NCI-H1417 treated with DMSO at 0.1 percent for 48 hours (cell line): ENCODE measurements at places on chromosomes 3 and 15.

- peak; percentile 47 for DNase-seq
Observed at GRCh38 chr3:56467108-56467507, 1.2 kb downstream of the ERC2 start.

DNA sequence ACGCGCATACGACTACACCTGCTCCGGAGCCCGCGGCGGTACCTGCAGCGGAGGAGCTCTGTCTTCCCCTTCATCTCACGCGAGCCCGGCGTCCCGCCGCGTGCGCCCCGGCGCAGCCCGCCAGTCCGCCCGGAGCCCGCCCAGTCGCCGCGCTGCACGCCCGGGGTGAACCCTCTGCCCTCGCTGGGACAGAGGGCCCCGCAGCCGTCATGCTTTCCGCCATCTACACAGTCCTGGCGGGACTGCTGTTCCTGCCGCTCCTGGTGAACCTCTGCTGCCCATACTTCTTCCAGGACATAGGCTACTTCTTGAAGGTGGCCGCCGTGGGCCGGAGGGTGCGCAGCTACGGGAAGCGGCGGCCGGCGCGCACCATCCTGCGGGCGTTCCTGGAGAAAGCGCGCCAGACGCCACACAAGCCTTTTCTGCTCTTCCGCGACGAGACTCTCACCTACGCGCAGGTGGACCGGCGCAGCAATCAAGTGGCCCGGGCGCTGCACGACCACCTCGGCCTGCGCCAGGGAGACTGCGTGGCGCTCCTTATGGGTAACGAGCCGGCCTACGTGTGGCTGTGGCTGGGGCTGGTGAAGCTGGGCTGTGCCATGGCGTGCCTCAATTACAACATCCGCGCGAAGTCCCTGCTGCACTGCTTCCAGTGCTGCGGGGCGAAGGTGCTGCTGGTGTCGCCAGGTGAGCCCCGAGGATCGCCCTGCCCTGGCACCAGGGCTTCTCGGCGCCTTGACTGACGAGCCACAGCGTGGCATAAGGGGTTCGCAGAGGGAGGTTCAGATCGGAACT, 420 bp downstream of the SLC27A2 start:
- DNase-seq = no peak

DNA sequence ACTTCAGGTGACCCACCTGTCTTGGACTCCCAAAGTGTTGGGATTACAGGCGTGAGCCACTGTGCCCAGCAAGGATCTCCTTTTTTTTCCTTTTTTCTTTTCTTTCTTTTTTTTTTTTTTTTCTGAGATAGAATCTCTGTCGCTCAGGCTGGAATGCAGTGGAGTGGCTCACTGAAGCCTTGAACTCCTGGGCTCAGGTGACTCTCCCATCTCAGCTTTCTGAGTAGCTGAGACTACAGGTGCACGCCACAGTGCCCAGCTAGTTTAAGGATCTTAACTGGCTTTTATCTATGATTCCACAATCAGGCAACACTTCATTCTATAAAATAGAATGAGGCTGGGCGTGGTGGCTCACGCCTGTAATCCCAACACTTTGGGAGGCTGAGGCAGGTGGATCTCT, 16.3 kb upstream of the NICN1 start:
- no peak for DNase-seq

- DNase-seq = no peak
Observed at GRCh38 chr3:119331661-119332060, 37.5 kb downstream of the ARHGAP31 start.

- DNase-seq = no peak
Observed at GRCh38 chr3:49630784-49631183, 43.4 kb upstream of the APEH start.

DNA sequence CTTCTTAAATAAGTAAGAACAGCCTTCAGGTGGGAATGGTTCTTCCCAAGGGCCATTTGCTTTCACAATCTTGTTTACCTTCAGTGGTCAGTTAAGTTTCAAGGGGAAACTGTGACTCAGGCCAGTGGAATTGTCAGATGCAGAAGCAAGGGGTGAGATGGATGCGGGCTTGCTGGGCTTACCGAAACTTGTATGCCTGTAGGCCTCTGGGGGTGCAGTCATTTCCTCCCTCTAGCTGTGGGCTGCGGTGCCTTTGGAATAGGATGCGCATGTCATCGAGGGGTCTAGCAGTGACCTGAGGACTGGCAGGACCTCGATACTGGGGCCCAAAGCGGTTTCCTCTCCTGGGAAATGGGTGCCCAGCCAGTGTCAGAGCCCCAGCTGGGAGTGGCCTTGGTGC, 121.6 kb downstream of the EEFSEC start:
- no peak for DNase-seq

GRCh38 chr3:175692256-175692655, 833.1 kb downstream of the NAALADL2 start:
- DNase-seq = no peak

- no peak for DNase-seq
Observed at GRCh38 chr15:48486228-48486627, 155.0 kb downstream of the DUT start.
